ENCODE measurements at places on chromosomes 1 and 21. TPM values are rescaled to one million over a fixed set of nuclear protein-coding genes. Genes with fewer than 3 reads are reported as not detected.

PHLDA3 gene
- 27.3 TPM for total RNA-seq

DNA sequence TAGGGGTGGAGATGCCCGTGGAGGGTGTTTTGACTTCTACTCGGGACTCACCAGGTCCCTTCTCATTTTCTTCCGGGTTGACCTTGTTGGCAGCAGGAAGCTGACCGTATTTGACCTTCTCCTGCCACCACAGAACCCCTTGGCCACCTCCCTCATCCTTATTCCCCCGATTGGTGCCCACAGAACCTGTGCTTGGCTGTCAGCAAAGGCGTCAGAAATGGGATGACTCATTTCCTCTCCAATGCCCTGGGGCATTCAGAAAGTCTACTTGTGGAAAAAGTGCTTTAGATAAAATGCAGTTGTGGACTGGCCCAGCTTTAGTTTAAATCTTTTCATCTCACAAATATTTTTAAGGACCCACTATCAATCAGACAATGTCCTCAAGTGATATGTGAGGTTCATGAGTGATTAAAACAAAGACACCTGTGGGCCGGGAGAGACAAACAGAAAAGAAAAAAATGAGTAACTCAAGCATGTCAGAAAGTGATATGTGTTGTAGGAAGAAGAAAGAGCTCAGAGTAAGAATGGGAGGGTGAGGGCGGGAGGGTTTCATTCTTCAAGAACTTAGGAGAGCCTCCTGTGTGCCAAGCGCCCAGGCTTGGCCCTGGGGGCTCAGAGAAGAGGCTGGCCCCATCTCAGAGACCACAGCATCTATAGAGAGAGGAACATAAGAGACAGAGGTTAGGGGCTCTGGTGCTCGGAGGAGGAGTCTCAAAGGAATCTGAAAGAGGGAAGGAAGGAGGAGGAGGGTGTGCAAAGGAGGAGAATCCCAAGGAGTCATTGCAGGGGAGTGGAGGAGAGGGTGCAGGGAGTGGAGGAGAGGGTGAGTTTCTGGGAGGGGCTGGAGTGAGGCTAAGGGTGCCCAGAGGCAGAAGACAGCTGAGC, 221.6 kb upstream of the VAMP3 start:
- no peaks in the 10 kb centered on the region for H3K27me3 ChIP-seq
- H3K27ac ChIP-seq, result no peak overlapping the region
- H3K4me3 ChIP-seq, result no peak overlapping the region
- no peak for DNase-seq

GRCh38 chr1:55477953-55478352, 262.8 kb upstream of the USP24 start:
- no peak overlapping the region for H3K27ac ChIP-seq
- H3K36me3 ChIP-seq, result no peaks in the 10 kb centered on the region
- no peaks in the 10 kb centered on the region for H3K4me1 ChIP-seq
- H3K4me3 ChIP-seq, result no peak overlapping the region
- DNase-seq, result no peak
- no peaks in the 10 kb centered on the region for H3K27me3 ChIP-seq

- no peak overlapping the region for H3K27ac ChIP-seq
- H3K4me3 ChIP-seq, result peak overlapping the region; percentile 44
- H3K4me1 ChIP-seq, result peaks cover 4% of the 10 kb centered on the region
- H3K27me3 ChIP-seq, result no peaks in the 10 kb centered on the region
- H3K36me3 ChIP-seq, result no peaks in the 10 kb centered on the region
Measured at GRCh38 chr1:7703321-7704213, 67.5 kb upstream of the VAMP3 start.

- H3K4me3 ChIP-seq, result no peak overlapping the region
- no peak overlapping the region for H3K27ac ChIP-seq
- no peak for DNase-seq
Measured at GRCh38 chr1:55184859-55185258, 30.3 kb downstream of the USP24 start.

LINGO4 gene
- total RNA-seq, result not detected

GRCh38 chr1:150002217-150002616, 8.3 kb downstream of the OTUD7B start:
- no peak for DNase-seq
- H3K27me3 ChIP-seq, result no peaks in the 10 kb centered on the region
- peaks cover 11% of the 10 kb centered on the region for H3K4me1 ChIP-seq
- no peak overlapping the region for H3K4me3 ChIP-seq

Measured in ovary (tissue), 10 donors.